ENCODE measurements at places on chromosomes 12 and 14.

DNA sequence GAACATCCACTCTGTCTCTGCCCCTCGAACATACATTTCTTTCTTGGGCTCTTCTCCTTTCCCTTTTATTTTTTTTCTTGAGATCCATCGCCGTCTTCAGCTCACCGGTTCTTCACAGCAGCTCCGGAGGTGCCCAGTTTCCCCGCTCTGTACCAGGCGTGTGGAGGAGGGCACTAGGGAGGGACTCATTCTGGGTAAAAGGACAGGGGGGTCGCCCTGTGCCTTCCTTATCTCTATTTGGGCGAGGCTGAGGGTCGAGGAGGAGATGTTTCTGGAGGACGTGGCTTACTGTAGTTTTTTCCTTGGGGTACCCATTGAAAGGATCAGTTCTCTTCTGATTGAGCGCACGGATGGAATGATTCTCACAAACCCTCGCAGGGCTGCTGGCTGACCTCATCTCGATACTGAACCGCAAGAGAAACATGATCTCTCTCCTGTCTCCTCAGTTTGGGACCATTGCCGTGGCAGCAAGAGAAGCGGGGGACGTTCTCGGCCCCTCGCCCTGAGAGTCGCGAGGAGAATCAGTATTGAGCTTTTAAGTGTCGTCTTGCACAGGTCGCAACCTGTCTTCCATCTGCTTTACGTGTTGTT, 386 bp downstream of the LIN52 start:
- no peak for DNase-seq

- no peak for DNase-seq
Observed at GRCh38 chr12:22935501-22935900, 310.5 kb downstream of the ETNK1 start.

DNA sequence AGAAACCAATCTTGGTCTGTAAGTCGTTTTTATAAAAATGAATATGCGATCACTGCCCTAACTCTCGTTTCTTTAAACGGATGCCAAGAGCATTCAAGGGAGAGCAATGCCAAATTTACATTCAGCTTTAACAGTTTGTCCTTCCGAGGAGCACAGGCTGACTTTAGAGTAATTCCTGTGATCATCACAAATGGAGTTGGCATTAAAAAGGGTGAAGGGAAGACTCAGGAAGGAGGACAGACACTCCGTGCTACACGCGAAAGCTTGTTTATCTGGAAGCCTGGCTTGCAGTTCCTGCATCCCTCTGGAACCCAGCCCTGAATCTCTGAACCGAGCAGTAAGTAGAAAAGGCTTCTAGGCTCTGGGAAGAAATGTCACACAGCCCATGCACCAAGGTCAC, 78.4 kb downstream of the PAPOLA start:
- DNase-seq = no peak

- no peak for DNase-seq
Observed at GRCh38 chr12:128361400-128361995, 94.5 kb downstream of the TMEM132C start.

- no peak for DNase-seq
Observed at GRCh38 chr12:90504806-90505205, 450.2 kb downstream of the CCER1 start.

DNA sequence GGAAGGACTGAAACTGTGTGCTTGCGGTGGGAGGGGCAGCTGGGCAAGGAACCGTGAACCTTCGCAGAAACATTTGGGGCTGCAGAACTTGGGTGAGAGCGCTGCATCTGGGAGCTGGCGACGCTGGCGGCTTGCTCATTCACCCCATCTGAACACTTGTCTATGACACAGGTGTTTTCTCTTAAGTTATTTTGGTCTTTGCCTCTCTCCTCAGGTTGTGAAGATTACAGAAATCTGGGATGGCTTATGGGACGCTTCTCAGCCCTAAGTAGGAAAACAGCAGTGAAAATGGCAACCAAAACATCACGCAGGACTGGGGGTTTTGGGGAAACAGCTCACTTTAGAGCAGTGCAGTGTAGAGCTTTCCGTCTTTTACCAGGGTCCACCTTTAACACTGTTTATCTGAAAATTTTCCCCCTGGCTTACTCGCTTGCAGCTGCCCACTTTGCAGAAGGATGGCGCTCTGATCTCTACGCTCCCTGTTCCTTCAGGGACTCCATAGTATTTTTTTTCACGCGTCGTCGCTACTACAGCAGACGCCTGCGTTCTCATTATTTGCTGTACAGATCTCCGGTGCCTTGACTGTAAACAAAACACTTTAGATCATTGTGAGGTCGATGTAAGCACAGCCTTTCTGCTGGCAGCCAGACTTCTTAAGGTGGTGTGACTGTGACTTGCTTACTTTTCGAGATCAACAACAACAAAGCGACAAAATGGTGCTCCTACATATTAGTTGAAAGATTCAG, 2.7 kb upstream of the CDKN1B start:
- DNase-seq = peak; percentile 74

DNA sequence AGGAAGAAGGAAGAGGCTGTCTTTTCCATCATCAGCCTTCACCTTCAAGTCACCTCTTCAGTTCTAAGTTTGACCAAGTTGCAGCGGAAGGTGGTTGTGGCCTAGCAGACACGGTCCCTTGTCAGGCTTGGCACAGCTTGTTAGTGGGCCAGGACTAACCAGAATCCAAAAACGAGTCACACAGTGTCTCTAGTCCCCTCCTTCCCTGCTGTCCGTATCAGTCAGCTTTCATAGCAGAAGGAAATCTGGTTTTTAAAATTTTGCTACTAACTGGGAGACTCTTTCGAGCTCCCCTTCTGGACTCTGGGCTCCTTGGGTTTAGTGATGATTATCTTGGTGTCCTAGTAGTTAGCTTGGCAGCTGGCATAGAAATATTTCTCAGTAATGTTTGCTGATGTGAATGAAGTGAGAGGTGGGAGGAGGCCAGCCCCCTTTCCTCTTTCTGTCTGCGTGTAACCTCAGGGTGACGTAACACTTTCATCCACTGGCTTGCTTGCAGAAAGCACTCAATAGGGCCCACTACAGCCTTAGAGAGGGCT, 3.8 kb downstream of the ETV6 start:
- peak; percentile 33 for DNase-seq

DNA sequence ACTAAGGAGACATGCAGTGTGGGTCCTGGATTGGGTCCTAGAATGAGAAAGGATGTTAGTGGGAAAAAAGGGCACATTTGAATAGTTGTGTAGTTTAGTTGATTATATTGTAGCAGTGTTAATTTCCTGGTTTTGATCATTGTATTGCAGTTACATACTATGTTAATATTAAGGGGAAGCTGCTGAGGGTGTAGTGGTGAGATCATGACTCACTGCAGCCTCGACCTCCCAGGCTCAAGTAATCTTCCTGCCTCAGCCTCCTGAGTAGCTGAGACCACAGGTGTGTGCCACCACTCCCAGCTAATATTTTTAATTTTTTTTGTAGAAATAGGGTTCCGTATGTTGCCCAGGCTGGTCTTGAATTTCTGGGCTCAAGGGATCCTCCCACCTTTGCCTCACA, 21.7 kb downstream of the BORCS5 start:
- no peak for DNase-seq

DNA sequence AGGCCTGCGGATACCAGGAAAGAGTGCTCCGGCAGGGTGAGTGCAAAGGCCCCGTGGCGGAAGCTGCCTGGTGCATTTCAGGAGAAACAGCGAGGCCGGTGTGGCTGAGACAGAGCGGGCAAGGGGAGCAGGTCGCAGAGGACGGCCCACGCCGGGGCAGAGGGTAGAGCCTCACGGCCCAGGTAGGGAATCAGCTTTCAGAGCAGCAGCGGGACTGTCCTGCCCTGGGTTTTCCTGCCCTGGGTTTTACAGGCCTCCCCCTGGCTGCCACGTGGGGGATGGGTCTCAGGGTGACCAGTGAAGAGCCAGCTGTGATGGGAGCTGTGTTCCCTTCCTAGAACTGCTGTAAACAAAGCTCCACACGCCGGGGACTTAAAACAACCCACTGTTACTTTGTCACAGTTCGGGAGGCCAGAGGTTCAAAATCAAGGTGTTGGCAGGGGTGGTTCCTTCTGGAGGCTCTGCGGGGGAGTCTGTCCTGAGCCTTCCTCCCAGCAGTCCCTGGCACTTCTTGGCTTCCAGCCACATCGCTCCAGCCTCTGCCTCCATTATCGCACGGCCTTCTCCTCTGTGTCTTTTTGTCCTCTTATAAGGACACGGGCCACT, 10.4 kb downstream of the NCOR2 start:
- no peak for DNase-seq

DNA sequence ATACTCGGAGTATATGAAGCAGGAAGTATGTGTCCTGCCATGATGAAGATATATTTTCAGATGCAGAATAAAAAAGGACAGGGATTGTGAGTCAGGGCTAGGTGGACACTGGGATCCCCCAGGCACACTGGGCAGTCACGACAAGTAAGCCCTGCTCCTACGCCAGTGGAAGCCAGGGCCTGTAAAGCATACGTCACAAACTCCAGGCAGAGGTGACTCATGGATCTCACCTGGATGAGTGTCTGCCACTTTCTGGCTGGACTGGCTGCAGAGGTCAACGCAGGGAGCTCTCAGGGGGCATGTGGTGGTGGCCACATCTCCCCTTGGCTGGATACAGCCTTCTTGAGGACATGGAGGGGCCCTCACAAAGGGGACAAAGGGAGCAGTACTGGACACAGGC, 262.3 kb downstream of the GLT1D1 start:
- no peak for DNase-seq

DNA sequence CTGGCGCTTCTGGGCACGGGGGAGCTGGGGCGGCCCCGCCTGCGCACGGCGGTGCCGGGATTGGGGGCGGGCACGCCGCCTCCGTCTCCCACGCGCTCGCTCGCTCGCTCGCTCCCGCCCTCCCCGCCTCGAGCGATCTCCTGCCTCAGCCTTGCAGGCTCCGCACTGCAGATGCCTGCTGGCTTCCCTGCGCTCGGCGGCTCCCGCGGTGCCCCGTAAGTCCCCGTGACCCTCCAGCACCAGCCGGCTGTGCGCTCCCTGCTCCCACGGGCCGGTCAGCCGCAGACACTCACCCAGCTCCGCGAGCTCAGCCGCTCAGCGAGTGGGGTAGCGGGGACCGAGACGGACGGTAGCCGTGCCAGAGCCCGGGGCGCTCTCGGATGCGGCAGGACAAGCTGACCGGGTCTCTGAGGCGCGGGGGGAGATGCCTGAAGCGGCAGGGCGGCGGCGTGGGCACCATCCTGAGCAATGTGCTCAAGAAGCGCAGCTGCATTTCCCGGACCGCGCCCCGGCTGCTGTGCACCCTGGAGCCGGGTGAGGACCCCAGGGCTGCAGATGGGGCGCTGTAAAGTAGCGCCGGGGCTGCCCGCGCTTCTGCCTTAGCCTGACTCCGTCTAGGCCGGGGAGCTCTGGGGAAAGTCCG, at the start of gene TBC1D30:
TSS of gene TBC1D30 (plus strand) at position 148 of the 643 bp plus-strand sequence. CDS start at position 381, 233 bp downstream.
- no peak for DNase-seq

DNA sequence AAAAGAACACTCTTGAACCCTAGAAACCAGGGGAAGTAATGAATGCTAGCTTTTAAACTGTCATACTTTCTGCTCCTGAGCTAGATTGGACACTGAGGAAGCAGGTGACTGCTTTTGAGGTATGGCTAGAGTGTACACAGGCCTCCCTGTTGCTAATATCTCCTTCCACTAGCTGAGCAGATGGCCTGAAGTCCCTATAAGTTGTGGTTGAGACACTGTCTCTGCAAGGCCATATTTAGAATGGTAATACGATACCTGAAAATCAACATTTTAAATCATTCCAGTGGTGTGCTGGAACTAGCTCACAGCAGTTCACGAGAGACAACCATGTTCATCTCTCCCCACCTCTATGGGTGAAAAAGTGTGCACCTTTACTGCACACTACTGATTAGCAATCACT, 46.4 kb upstream of the BMP4 start:
- no peak for DNase-seq

- DNase-seq = no peak
Observed at GRCh38 chr12:4734625-4735340, 14.6 kb downstream of the GALNT8 start.

DNA sequence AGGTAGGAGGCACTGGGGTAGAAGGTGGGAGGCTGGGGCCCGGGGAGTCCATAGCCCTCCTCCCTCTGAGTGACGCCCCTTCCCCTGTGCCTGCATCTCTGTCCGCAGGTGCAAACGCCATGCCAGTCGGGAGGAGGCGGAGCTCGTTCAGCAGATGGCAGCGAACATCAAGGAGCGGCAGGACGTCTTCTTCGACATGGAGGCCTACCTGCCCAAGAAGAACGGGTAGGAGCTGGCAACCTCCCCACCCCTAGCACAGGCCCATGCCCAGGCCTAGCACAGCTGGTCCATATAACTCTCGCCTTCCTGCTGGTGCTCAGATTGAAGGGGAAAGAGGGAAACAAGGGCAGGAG, 35.6 kb downstream of the TMEM120B start:
- no peak for DNase-seq

GRCh38 chr12:50024805-50025186, 498 bp downstream of the RACGAP1 start:
- no peak for DNase-seq

DNA sequence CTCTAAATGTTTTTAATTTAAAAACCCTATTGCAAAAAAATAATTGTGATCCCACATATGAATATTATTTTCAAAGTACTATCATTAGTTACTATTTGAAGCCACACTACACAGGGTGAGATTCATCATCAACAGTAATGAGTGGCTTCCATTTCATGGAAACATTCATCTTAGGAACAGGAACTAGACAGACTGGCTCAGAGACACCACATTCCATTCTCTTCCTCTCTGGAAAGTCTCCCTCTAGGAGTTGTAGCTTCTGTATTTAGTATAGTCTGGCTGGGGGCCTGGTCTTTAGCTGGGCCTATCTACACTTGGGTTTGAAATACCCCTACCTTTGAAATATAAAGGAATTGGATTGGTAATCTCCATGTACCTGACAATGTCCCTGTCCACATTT, 6.2 kb upstream of the VDR start:
- DNase-seq = no peak

- DNase-seq = no peak
Observed at GRCh38 chr12:47549258-47549657, 156.6 kb downstream of the RPAP3 start.

GRCh38 chr14:102283631-102284129, 21.3 kb downstream of the MOK start:
- DNase-seq = no peak

- DNase-seq = no peak
Observed at GRCh38 chr12:24069532-24070395, 120.3 kb upstream of the SOX5 start.

DNA sequence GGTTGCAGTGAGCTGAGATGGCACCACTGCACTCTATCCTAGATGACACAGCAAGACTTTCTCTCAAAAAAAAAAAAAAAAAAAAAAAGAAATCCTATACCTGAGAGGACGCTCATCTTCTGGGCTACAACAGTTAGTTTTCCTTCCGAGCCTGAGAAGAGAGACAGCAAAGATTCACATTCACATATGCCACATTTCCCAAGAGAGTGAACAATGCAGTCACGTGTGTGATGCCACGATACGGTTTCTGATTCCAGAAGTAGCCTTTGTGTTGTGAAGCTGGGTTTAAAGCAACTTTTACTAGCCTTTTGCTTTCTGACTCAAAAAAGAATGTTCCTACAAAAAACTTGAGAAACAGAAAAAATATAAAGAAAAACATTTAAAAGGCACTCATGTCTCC, 19.5 kb downstream of the GCN1 start:
- no peak for DNase-seq

GRCh38 chr14:49014476-49014875, 571.7 kb downstream of the RPS29 start:
- DNase-seq = no peak

GRCh38 chr12:19908830-19909229, 459.5 kb upstream of the PDE3A start:
- DNase-seq = no peak

Data from naive B cell (primary cell).